ENCODE measurements at places on chromosomes 2 and 18.
A peak's percentile ranks its signal among the peaks of the same experiment; 100 is the strongest.

DNA sequence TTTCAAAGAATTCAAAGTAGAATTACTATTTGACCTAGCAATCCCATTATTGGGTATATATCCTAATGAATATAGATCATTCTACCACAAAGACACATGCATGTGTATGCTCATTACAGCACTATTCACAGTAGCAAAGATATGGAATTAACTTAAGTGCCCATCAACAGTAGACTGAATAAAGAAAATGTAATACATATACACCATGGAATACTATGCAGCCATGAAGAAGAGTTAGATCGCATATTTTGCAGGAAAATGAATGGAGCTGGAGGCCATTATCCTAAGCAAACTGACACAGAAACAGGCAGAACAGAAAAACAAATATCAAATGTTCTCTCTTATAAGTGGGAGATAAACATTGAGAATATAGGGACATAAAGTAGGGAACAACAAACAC is 519.2 kb upstream of the REG3G start:
- DNase-seq, result no peak

- no peak for DNase-seq
Measured at GRCh38 chr18:58251416-58251815, 207.4 kb downstream of the NEDD4L start.

DNA sequence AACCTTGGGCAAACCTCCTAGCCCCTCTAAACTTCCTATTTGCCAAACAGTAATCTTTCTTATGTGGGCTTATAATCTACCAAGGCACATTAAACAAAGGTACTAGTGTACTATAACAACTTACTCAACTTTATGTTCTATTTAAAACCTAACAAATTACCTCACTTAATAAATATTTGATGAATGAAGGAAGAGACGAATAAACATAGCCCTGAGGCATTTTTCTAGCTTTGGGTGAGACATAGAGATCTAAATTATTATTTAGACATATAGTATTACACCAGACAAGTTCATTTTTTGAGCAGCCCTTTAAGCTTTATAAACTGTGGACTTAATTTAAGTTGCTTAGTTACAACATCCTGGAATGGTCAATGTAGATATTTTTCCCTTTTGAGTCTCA is 104.6 kb downstream of the UNC80 start:
- no peak for DNase-seq

- no peak for DNase-seq
Measured at GRCh38 chr2:134772493-134773169, 53.8 kb upstream of the TMEM163 start.

DNA sequence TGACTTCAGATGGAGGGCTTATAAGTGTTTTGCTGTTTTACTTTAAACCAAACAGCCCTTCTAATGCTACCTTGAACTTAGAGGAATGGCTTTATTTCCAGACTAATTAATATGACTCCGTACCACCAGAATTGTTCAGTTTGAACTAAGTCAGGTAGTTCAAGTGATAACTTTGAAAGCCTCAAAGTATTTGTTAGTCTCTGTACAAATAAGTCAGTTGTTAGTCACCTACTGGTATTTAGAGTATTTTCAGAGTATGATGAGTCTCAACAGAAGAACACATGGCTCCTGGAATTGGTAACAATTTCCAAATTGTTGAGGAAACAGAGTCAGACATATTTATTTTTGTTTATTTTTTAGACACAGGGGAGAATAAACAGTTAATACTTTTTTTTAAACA is 381.8 kb upstream of the NRXN1 start:
- no peak for DNase-seq

- peak; percentile 87 for DNase-seq
Measured at GRCh38 chr2:197674591-197674990, 796 bp downstream of the RFTN2 start.

- DNase-seq, result peak; percentile 68
Measured at GRCh38 chr2:112032689-112033465, 22.2 kb upstream of the TMEM87B start.

- DNase-seq, result no peak
Measured at GRCh38 chr2:84884449-84884848, 3.6 kb upstream of the TRABD2A start.

GRCh38 chr2:23803264-23803964 is 123.5 kb downstream of the ATAD2B start:
- DNase-seq, result no peak

DNA sequence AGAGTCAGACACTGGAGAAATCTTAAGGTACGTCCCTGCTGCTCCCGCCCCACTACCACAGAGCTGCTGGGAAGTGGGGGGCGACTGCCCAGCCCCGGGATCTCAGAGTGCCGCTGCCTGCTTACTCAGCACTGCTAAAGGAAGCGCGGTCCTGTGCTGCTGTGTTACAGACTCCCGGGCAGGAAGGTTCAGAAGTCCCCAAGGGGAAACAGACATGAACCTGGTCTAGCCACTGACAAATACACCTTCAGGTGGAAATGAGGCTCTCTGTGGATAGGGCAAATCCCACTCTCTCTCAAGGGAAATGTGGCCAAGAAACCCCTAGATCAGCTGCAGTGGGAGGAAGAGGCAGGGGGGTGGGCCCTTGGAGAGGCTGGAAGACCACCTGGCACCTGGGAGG is 13.7 kb downstream of the MTERF4 start:
- no peak for DNase-seq

DNA sequence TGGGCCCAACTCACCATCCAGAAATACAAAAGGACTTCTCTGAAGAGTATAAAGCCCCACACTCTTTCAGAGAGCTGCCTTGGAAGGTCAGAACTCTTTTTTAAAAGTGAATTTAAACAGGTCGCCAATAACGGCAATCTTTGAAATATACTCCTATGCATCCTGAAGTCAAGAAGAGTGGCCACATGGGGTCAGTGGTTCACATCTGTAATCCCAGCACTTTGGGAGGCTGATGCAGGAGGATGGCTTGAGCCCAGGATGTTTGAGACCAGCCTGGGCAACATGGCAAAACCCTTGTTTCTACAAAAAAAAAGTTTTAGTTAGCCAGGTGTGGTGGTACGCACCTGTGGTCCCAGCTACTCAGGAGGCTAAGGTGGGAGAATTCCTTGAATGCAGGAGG is 68.1 kb upstream of the FZD7 start:
- DNase-seq, result no peak

GRCh38 chr2:96764253-96764637 is 3.5 kb downstream of the CNNM4 start:
- DNase-seq, result peak; percentile 39

DNA sequence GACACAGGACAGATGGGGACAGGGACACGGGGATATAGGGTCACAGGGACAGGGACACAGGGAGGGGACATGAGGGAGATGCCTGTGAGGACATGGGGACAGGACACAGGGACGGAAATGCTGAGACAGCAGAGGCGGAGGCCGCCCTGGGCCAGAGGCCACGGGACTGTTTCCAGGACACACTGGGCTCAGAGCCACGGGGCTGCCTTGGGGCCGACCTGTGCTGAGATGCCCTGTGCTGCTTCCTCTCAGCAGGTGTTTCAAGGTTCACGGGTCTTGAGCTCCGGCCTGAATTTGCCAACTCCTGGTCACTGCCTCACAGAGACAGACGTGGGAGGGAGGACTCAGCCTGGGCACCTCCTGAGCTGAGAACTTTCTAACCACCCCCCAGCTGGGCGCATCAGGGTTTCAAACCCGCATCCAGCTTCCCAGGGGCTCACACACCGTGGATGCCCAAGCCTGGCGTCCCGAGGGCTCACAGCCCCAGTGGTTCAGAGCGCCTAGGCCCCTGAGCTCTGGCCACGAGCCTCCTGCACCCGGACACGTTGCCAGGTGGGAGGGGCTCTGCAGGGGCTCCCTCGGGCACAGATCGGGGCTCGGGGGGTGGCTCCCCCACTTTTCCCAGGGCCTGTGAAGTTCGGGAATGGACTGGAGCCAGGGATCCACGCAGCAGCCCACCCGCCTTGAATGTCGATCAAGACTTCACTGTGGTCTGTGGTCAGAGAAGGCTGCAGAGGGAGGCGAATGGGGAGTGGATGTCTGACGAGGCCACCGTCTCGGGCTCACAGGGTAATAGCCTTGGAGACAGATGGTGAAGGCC is 64.1 kb downstream of the SLC66A2 start:
- DNase-seq, result no peak

DNA sequence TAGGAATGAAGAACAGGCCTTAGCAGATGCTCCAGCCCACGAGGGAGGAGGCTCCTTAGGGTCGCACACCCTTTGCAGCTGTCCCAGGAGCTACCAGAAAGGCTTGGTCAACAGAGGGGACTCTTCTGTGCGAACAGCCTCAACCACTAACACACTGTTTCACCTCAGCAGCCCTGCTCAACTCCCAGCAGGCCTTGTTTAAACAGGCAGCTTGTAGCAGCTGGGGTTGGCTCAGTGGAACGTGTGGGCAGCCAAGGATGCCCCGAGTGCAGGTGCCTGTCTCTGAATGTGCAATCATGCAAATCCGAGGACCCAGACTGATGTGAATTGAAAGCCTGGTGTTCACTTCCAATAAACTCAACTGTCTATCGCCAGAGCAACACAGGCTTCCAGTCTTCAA is 88.7 kb upstream of the CXCR4 start:
- no peak for DNase-seq

- DNase-seq, result no peak
Measured at GRCh38 chr2:119085613-119086012, 72.9 kb downstream of the C1QL2 start.

- no peak for DNase-seq
Measured at GRCh38 chr2:114156366-114157056, 266.6 kb downstream of the ACTR3 start.

- no peak for DNase-seq
Measured at GRCh38 chr2:205964111-205964761, 121.7 kb downstream of the INO80D start.

- no peak for DNase-seq
Measured at GRCh38 chr2:63819256-63819655, 22.4 kb upstream of the UGP2 start.

DNA sequence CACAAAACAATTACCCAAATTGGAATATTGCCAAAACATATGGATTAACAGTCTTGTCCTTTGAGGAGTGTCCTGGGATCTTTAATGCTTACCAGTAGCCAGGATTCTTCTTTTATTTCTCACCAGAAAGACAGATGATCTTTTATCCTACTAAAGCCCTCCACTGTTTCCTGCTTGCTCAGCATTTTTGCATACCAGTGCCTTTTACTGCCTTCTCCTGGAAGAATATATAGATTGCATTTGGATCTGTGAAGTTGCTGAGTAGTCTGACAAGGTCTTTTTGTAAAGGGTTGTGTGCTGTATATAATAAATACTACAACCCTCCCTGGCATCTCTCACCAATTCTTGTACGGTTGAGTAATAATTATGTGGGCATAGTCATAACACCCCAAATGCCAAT is 652.2 kb downstream of the LRRTM4 start:
- DNase-seq, result no peak

DNA sequence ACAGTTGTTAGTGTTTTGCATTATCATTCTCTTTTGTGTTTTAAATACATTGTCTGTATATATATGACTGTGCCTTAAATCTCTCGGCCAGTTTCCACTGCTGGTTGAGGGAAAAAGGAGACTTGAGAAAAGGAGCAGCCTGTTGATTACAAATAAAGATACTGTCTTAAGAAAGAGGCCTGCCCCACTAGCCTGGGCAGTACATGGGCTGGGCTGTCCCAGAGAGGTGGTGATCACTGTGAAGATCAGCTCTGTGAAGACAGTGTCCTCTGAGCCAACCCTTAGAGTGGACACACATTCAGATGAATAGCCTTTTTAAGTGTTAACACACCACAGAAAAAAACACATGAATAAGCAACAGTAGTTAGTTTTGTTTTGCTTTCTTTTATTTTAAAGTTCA is 10.0 kb upstream of the OTX1 start:
- no peak for DNase-seq

DNA sequence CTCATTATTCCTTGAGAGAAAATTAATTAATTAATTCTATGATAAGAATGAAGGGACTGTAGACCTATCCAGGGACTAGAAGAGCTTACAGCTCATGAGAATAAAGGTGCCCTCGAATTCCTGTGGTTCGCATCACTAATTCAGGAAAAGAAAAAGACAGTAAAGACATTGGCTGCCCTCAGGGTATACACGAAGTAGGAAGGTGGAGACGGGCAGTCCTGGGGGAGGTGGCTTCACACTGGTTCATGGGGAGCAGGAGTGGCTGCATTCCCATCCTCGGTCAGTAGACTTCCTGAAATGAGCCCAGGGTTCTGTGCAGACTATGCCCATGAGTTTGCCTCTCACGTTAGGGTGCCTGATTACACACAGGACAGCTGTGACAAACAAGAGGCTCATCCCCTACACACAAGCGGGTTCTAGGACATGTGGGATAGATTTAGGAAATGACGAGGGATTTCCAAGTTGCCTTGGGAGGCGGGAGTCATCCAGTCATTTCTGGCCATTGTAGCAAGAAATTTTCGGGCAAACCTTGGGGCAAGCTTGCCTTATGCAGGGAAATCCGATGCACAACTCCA is 282.2 kb downstream of the CYP26B1 start:
- no peak for DNase-seq

DNA sequence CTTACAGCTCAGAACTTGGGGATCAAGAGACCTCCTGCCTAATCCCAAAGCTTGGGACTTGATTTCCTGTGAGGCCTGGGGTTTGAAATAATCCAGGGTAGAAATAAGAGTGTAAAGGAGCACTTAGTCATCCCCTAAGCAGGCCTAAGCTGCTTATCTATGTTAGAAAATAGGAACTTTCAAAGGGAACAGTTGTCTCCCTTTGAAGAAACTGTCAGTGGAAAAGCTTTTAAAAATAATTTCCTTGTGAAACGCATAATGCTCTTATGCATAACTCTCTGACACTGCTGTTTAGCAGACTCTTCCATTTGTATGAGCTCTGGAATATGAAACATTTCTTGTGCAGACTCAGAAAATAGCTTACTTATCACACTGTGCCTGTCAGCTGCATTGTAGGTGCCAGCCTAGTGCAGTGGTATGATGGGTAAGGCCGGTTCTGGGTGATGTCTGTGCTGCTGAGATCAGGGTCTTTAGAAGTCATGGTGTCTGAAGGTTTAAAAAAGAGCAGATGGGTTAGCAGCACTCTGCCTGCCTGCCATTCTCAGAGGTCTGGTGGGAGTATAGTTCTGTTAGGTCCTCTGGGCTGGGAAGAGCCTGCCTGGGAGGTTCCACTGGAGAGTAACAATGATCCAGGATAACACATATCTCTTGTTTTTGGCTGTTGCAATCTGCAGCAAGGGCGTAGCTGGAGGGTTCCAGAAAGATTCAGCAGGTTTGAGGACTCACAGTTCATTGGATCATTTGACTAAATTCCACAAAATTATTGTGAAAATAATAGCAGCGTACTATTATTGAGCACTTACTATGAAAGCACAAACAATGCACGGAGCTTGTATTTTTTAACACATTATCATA is 283.2 kb upstream of the MEX3C start:
- no peak for DNase-seq

GRCh38 chr2:133486771-133487191 is 81.5 kb downstream of the NCKAP5 start:
- DNase-seq, result peak; percentile 84

DNA sequence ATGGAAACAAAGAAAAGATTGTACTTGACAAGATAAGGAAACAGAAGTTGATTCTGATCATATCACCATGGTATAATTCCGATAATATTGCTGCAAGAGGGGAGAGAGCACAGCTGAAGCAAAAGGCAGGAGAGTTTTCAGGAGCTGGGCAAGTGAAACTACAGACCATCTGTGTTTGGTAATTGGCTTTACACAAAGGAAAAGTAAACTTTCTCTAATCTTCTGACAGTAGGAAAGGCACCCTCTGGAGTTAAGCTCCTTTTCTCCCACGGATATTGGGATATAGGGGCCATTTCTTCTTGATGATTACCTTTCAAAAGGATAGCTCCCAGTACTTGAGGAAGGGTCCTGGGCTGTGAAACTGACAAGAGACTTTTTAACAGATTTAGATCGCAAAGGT is 29.9 kb upstream of the REG3A start:
- DNase-seq, result no peak

- no peak for DNase-seq
Measured at GRCh38 chr18:10481831-10482230, 27.4 kb downstream of the APCDD1 start.

Measured in globus pallidus (tissue), 1 donor.